ENCODE measurements at places on chromosomes 7 and 10. TPM values are rescaled to one million over a fixed set of nuclear protein-coding genes. Genes with fewer than 3 reads are reported as not detected.
A peak's percentile ranks its signal among the peaks of the same experiment; 100 is the strongest.

LIPJ gene
- not detected for total RNA-seq

MSS51 gene
- 2.4 TPM for total RNA-seq

CCZ1B gene
- total RNA-seq = 64.2 TPM

DRGX gene
- not detected for total RNA-seq

GPER1 gene
- 5.2 TPM for total RNA-seq

TCAF2 gene
- total RNA-seq = 4.2 TPM

JAKMIP3 gene
- 0.16 TPM for total RNA-seq

DYDC2 gene
- 0.57 TPM for total RNA-seq

FAM25A gene
- not detected for total RNA-seq

GPR26 gene
- not detected for total RNA-seq

TSPAN14 gene
- total RNA-seq = 183 TPM

ZNF680 gene
- total RNA-seq = 20.7 TPM

FXYD4 gene
- 109 TPM for total RNA-seq

- no peak overlapping the region for H3K27ac ChIP-seq
- no peak for DNase-seq
- no peaks in the 10 kb centered on the region for H3K36me3 ChIP-seq
Observed at GRCh38 chr10:107708981-107709380, 544.5 kb upstream of the SORCS1 start.

DNA sequence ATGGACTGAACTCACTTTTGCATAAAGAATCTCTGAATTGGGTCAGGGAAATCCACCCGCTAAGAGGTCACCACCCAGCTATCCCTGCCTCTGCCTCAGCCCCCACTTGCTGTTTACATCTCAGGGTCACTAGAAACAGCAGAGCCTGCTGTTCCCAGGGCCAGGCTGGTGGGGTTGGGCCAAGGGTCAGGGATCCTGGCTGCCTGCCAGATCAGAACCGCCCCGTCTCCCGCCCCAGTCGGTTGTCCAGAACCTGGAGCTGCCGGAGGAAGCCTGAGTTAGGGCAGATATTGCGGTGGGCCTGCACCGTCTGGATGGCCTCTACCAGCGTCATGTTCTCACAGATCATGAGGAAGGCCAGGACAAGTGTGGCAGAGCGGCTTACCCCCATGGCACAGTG lies 17.0 kb upstream of the SAMD8 start:
- no peak for DNase-seq
- no peak overlapping the region for H3K27ac ChIP-seq
- no peaks in the 10 kb centered on the region for H3K36me3 ChIP-seq
- H3K4me3 ChIP-seq = no peak overlapping the region
- H3K27me3 ChIP-seq = no peaks in the 10 kb centered on the region

DNA sequence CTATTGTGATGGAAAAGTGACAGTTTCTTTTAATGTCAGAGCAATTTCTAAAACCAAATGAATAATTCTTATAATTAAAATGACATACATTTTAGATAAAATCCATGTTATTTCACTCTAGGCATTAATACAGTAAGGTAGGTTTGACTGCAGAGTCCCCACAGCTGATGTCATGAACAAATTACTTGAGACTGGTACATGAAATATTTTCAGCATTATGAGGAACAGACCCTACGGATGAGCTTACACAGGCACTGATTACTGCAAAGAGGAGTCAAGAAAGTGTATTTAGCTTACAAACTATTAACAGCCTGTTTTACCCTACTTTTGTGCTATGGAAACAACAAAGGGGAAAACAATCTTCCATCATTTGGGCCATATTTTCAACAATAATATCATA lies 8.9 kb downstream of the COL1A2 start:
- H3K4me1 ChIP-seq = no peaks in the 10 kb centered on the region
- no peak overlapping the region for H3K4me3 ChIP-seq
- H3K36me3 ChIP-seq = peaks cover 2% of the 10 kb centered on the region
- no peak for DNase-seq

GRCh38 chr10:112949143-112949823 lies 764 bp upstream of the TCF7L2 start:
- H3K36me3 ChIP-seq = no peaks in the 10 kb centered on the region
- peak overlapping the region; percentile 84 for H3K27ac ChIP-seq
- H3K27me3 ChIP-seq = no peaks in the 10 kb centered on the region
- no peaks in the 10 kb centered on the region for H3K4me1 ChIP-seq

DNA sequence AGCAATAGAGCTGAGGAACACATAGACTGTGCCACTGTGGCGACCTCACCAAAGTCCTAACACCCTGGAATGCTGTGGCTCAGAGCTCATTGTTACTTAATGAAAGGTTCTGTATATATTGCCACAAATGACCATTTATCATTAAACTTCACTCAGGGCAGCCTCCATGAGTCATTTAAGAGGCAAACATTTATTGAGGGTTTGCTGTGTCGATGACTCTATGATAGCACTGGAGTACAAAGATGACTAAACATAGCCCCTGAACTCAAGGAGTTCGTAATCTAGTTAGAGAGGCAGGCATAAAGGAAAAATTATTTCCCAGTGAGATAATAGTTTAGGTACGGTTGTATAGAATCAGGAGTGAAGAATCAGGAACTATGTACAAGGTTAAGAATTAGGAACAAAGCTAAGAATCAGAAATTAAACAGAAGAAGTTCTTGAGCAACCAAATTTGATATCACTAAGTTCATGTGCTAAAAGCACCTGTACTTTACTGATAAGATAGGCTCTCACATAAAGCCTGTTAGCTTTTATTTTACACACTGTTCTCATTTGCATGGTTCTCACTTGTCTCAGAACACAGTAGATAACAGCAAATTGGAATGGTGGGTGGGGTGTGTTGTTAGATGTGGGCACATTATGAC lies 7.9 kb downstream of the ENTPD7 start:
- no peak for DNase-seq
- H3K4me3 ChIP-seq = no peak overlapping the region
- H3K36me3 ChIP-seq = peaks cover 5% of the 10 kb centered on the region
- H3K27ac ChIP-seq = no peak overlapping the region
- H3K4me1 ChIP-seq = no peaks in the 10 kb centered on the region
- no peaks in the 10 kb centered on the region for H3K27me3 ChIP-seq

DNA sequence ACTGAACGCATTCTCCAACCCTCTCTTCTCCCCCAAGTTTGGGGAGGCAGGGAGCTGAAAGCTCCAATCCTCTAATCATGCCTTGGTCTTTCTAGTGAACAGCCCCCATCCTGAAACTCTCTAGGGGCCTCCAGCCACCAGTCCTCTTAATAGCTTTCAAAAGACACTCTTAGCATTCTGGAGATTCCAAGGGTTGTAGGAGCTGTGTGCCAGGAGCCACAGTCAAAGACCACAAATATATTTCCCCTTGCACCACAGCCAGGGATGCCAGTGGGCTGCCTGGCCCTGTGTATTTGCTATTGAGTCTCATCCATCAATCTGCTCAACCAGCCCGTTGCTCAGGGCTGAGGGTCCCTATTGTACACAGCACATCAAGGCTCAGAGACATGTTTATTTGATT lies 18.5 kb upstream of the MLXIPL start:
- H3K36me3 ChIP-seq = no peaks in the 10 kb centered on the region
- no peak overlapping the region for H3K27ac ChIP-seq
- H3K4me1 ChIP-seq = no peaks in the 10 kb centered on the region
- no peaks in the 10 kb centered on the region for H3K27me3 ChIP-seq
- DNase-seq = no peak

DNA sequence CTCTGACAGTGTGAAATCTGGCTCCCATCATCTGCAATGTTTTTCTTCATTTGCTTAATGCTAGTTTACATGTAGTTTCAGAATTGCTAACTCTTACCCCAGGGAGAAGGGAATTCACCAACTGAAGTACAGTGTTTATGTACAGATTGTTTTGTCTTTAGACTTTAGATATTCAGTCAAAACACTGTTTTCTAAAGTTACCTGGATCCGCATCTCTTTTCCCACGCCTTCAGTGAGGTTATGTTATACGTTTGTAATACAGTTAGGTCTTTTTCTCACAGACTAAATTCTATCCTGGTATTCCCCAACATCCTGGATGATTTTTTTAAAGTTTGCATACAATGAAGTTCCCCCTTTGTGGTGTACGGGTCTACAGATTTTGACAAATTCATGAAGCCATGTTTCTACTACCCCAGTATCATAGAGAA lies 3.2 kb upstream of the LYZL1 start:
- DNase-seq = no peak
- no peak overlapping the region for H3K4me3 ChIP-seq
- no peak overlapping the region for H3K27ac ChIP-seq
- H3K4me1 ChIP-seq = no peaks in the 10 kb centered on the region
- no peaks in the 10 kb centered on the region for H3K27me3 ChIP-seq

- no peak overlapping the region for H3K4me3 ChIP-seq
- no peaks in the 10 kb centered on the region for H3K27me3 ChIP-seq
- no peaks in the 10 kb centered on the region for H3K4me1 ChIP-seq
- no peak overlapping the region for H3K27ac ChIP-seq
- no peaks in the 10 kb centered on the region for H3K36me3 ChIP-seq
Observed at GRCh38 chr10:108249940-108250339, 1085.4 kb upstream of the SORCS1 start.

DNA sequence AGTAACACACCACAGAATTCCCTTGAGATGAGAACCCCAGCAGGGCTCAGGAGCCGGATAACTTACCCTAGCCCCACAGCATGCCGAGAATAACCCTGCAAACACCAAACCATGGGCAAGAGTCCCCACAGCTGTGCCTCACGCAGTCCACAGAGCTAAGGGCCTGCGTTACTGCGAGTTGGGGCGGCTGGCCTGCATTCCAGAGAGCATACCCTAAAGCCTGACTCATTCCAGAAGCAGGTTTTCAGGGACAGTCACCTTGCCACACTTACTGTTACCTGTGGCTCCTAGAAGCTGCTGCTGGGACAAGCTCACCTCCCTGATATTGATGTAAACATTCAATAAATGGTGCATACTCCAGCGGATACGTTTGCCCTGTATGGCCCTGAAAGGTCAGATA lies 18.6 kb downstream of the FGFR2 start:
- peak overlapping the region; percentile 71 for H3K27ac ChIP-seq
- no peaks in the 10 kb centered on the region for H3K36me3 ChIP-seq
- H3K4me1 ChIP-seq = peaks cover 7% of the 10 kb centered on the region
- no peak overlapping the region for H3K4me3 ChIP-seq
- no peaks in the 10 kb centered on the region for H3K27me3 ChIP-seq

- no peak overlapping the region for H3K4me3 ChIP-seq
- no peak for DNase-seq
- H3K27ac ChIP-seq = no peak overlapping the region
- peaks cover 27% of the 10 kb centered on the region for H3K4me1 ChIP-seq
- H3K36me3 ChIP-seq = no peaks in the 10 kb centered on the region
- H3K27me3 ChIP-seq = no peaks in the 10 kb centered on the region
Observed at GRCh38 chr10:132624847-132625471, 87.4 kb downstream of the INPP5A start.

DNA sequence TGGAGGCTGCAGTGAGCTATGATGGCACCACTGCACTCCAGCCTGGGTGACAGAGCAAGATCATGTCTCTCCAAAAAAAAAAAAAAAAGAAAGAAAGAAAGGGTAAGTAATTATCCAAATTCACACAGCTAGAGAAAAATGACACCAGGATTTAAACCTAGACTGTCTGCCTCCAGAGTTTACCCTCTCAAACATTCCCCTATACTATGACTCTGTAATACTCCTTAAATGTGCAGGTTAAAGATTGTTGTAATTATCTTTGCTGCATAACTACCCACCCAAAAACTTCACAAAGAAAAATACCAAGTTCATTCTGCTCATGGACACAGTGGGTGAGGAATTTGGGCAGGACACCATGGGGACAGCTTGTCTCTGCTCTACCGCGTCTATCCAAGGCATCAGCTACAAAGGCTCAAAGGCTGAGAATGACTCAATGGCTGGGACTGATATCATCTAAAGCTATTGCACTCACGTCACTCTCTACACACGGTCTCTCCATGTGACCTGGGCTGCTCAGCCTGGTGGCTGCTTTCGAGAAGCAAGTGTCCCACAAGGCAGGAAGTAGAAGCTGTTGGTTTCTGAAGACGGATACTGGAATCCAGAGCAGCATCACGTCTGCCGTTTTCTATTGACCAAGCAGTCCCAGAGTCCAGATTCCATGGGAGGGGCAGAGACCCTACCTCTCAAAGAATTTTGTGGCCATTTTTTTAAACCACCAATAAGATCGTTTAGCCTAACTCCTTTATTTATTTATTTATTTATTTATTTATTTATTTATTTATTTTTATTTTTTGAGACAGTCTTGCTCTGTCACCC lies 185.7 kb upstream of the AUTS2 start:
- H3K4me3 ChIP-seq = no peak overlapping the region
- H3K36me3 ChIP-seq = no peaks in the 10 kb centered on the region
- no peak for DNase-seq
- H3K27ac ChIP-seq = no peak overlapping the region
- no peaks in the 10 kb centered on the region for H3K27me3 ChIP-seq

DNA sequence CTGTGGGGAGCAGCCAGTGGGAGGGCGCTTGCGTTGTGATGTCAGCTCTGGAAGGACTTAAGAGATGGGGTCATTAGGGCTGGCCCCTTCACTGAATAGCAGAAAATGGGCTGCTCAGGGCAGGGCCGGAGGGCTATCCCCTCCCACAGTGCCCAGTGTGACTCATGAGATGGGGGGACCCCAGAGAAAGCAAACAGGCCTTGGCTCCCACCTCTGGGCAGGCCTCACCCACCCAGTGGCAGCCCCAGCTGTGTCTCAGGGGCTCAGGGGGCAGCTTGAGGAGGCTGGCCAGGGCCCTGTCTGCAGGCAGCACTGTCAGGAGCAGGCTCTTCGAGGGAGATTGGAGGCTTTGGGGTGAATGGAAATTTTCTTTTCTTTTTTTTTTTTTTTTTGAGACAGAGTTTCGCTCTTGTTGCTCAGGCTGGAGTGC lies 168.3 kb downstream of the SLIT1 start:
- H3K27me3 ChIP-seq = no peaks in the 10 kb centered on the region
- no peak overlapping the region for H3K4me3 ChIP-seq
- no peak overlapping the region for H3K27ac ChIP-seq
- H3K36me3 ChIP-seq = no peaks in the 10 kb centered on the region

DNA sequence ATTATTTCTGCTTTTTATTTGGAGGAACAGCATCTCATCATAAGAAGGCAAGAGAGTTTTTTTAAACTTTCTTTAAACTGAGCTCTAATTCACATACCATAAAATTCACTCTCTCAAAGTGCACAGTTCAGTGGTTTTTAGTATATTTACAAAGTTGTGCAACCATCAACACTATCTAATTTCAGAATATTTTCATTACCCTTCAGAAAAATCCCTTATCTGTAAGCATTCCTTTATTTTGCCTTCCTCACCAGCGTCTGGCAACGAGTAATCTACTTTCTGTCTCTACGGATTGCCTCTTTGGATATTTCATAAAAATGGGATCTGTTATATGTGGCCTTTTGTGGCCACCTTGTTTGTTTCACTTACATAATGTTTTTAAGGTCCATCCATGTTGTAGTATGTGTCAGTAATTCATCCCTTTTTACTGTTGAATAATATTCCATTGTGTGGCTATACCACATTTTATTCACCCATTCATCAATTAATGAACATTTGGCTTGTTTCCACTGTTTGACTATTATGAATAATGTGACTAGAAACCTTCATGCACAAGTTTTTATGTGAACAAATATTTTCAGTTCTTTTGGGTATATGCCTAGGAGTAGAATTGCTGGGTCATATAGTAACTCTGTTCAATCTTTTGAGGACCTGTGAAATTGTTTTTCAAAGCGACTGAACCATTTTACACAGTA lies 181.5 kb downstream of the TRIL start:
- DNase-seq = no peak
- no peak overlapping the region for H3K27ac ChIP-seq
- H3K27me3 ChIP-seq = no peaks in the 10 kb centered on the region
- H3K4me1 ChIP-seq = no peaks in the 10 kb centered on the region
- H3K4me3 ChIP-seq = no peak overlapping the region
- H3K36me3 ChIP-seq = no peaks in the 10 kb centered on the region
